ENCODE measurements at places on chromosomes 12 and 14.

- no peak for DNase-seq
Observed at GRCh38 chr12:94596596-94596995, 53.8 kb downstream of the TMCC3 start.

- DNase-seq = no peak
Observed at GRCh38 chr14:57865066-57865402, 858 bp downstream of the SLC35F4 start.

GRCh38 chr12:65596514-65597091 is 227.7 kb upstream of the HMGA2 start:
- DNase-seq = no peak

- DNase-seq = peak; percentile 47
Observed at GRCh38 chr12:65923228-65923627, 98.9 kb downstream of the HMGA2 start.

DNA sequence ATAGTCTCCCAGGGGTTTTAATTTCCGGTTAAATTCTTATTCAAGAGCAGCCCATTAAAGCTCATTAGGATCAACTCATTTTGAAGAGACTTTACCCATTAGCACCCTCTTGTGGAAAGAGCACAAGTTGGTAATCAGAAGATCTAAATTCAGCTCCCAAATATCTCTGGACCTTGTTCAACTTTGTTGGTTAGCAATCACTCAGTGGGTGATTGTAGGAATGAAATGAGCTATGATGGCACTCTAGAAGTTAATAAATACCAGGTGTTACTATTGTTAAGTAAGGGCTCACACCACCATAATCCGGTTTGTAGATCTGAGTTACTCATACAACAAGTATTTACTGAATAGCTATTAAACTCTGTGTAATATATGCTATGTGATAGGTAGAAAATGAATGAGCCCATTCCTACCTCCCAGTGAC is 42.9 kb downstream of the TRIP11 start:
- DNase-seq = peak; percentile 2

GRCh38 chr12:7907009-7907408 is 29.0 kb downstream of the SLC2A3 start:
- DNase-seq = no peak

GRCh38 chr14:68396461-68396860 is 396.4 kb downstream of the ZFP36L1 start:
- no peak for DNase-seq

DNA sequence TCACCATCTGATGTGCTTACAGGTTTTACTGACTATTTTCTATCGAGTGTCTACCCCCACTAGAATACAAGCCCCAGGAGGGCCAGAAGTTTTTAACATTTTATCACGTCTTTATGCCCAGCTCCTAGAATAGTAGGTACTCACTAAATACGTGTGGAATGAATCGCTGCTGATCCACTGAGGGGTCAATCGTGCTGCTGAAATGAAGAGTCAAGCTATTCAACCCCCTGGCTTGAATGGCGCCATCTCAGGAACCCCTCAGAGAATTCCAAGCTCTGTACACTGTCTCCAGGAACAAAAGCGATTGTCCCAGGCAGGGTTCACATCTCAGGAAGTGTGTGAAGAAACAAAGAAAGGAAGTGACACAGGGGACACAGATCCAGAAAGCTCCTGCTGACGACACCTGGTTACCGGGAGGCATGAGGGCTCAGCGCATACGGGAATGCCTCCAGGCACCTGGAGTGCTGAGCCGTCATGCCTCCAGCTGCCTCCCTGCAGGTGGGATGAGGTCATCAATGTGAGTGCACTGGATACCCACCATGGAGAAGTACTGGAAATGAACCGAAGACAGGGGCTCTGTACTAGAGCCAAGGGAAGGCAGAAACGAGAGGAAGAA is 45.6 kb downstream of the PITPNM2 start:
- DNase-seq = no peak

GRCh38 chr14:63833728-63834127 is 19.1 kb upstream of the SYNE2 start:
- DNase-seq = no peak

DNA sequence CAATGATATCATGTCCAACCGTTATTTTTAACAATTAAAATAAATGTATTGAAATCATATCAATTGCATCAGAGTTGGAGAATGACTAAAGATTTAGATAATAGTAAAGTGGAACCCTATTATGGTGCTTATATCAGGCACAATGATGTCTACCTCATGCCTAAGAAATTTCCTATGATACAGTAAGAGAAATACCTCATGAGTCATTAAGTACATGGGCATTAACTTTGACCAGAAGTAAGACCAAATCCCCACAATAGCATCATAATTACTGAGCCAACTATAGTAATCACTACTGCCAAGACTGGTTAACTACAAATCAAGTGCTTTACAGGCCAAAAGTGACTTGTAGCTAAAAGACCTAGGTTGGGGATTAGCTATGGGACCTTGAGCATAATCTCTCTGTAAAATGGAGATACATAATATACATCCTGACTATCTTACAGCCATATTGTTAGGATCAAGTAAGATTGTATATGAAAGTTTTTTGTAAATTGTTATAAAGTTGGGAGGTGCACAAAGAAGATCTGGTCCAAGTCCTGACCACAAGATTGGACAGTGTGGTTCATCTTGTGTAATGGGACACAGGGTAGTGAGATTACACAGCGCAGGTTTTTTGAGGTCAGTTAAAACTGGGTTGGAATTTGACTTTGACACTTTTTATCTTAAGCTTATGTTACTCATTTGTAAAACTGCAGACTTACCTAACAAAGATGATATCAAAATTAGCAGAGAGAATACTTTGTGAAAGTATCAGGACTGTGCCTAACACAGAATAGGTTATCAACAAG is 60.5 kb downstream of the ERGIC2 start:
- DNase-seq = no peak

DNA sequence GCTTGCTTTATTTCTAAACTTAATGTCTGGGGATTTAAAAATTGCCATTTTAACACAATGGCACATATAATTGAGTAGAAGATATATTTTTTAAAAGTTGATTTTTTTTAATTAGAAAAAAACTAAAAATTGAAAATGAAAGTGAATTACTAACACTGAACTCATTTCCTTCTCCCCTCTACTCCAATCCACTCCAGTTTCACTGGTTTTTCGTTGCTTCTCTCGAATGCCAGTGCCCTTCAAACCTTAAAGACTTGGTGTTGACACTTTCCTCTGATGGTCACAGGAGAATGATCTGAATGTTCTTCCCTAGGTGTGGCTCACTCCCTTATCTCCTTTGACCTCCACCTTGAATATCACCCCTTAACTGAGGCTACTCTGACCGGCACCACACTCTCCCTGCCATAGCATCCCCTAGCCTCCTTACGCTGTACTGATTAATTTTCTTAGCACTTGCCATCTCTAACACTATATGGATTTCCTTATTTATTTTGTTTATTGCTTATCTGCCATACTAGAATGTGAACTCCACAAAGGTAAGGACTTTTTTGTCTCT is 107.1 kb downstream of the LIN7A start:
- no peak for DNase-seq

DNA sequence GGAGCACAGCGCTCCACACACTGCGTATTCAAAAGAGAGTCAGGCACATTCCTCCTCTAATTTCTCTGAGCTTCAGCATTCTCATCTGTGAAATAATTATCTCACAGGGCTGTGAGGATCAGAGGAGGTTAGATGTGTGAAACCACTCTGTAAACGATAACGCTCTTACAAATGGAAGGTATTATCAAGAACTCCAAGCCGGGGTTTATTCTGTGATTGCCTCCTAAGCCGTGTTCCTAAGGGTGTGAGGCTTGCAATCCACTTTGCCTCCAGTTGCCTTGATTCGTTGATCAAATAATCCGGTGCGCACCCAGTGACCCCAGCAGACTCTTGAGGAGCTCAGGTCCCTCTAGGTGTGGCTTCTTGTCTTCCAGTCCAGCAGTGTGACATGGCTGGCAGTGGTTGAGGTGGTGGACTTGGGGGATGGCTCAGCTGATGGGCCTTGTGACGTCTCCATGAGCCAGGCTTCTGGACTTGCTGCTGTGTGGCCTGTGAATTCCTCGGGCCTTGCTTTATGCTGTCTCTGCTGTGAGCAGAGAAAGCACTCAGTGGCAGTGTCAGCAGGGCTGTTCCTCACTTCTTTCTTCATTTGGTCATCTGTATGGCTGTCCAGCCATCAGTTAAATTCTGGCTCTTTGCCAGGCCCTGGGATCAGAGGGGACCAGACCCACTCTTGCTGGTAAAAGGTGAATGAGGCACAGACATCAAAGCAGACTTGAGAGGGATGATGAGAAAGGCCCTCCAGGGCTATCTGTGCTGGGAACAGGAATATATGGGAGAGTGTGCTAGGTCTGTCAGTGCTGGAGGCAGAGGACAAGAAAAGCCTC is 71.0 kb downstream of the SLC25A47 start:
- no peak for DNase-seq

- DNase-seq = no peak
Observed at GRCh38 chr12:53944907-53945847, 6.5 kb downstream of the HOXC13 start.

- no peak for DNase-seq
Observed at GRCh38 chr12:95202691-95203486, 14.4 kb downstream of the FGD6 start.

GRCh38 chr14:100007254-100007653 is 58.0 kb upstream of the EVL start:
- DNase-seq = no peak

- DNase-seq = no peak
Observed at GRCh38 chr12:54049108-54049507, 4.5 kb upstream of the HOXC4 start.

- DNase-seq = no peak
Observed at GRCh38 chr12:113698510-113698858, 226.8 kb upstream of the LHX5 start.

DNA sequence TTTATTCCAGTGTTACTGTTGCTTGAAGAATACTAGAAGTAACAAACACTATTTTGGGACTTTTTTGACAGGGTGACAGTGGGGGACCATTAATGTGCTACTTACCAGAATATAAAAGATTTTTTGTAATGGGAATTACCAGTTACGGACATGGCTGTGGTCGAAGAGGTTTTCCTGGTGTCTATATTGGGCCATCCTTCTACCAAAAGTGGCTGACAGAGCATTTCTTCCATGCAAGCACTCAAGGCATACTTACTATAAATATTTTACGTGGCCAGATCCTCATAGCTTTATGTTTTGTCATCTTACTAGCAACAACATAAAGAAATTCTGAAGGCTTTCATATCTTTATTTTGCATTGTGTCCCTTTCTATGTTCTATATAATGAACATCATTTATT is 44.5 kb downstream of the TMPRSS12 start:
- DNase-seq = no peak

- DNase-seq = no peak
Observed at GRCh38 chr14:92121207-92121669, 268 bp downstream of the NDUFB1 start.

DNA sequence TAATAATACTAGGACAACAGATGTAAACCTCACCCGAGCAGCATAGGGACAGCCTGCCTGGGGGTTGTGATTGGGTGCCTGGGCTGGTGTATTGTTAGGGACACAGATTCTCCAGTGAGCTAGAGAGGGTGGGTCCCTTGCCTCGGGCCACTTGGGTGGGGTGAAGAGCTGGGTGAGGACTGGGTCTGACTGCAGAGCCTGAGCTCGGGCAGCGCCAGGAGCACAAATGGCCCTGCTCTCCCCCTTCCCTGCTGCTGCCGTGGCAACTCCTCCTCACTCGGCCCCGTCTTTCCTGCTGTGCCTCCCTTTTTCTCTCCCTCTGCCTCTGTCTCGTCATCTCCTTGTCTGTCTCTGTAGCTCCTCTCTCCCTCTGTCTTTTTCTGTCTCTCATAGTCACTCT is 115.4 kb downstream of the GLT1D1 start:
- no peak for DNase-seq

GRCh38 chr12:1281683-1282366 is 290.8 kb downstream of the ERC1 start:
- no peak for DNase-seq

GRCh38 chr14:94540031-94540794 is 21.0 kb upstream of the SERPINA4 start:
- DNase-seq = no peak

DNA sequence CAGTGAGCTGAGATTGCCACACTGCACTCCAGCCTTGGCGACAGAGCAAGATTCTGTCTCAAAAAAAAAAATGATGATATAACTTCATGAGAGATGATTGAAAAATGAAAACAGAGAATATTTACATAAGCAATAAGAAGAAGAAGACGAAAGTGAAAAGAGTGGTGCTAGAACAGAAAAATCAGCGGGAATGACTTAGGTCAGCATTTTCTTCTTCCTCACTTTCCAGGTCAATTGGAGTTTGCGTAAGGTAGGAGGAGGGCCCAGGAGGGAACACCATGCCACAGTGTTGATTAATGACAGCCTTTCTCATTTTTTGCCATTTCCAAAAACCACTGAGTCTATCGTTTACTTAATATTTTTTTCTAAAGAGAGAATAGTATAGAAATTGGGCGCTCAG is 200.0 kb downstream of the SLC15A4 start:
- no peak for DNase-seq

DNA sequence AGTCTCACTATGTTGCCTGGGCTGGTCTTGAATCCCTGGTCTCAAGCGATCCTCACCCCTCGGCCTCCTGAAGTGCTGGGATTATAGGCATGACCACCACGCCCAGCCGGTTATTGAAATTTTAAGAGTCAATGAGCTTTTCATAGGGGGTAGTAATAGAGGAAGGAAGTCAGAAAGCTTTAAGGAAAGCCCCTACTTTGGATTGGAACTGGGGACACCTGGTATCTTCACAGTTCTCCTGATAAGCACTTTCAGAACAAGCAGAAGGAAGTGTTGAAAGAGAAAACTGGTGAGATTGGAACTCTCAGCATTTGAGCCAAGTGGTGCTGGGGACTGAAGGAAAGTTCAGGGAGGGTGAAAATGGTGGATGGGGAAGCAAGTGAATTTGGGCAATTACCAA is 5.1 kb downstream of the SLC4A8 start:
- no peak for DNase-seq

GRCh38 chr12:131872154-131873051 is 22.0 kb upstream of the ULK1 start:
- peak; percentile 85 for DNase-seq

DNA sequence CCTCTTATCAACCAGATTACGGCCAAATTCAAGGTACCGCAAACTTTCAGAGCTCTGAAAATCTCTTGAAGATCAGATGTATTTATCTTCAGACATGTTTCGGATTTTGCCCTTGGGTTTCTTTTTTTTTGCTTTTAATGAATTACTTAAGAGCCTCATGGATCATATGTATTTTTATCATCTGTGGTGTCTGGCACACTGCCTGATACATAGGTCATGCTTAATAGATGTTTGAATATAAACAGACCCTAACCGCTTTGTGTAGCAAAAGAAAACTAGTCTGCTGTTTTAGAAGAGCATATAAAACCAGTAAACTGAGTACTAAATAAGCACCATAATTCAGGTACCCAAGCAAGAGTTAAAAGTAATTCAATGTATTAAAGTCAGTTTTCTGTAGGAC is 20.1 kb upstream of the TBK1 start:
- DNase-seq = no peak

GRCh38 chr14:68674538-68675232 is 118.2 kb downstream of the ZFP36L1 start:
- no peak for DNase-seq

DNA sequence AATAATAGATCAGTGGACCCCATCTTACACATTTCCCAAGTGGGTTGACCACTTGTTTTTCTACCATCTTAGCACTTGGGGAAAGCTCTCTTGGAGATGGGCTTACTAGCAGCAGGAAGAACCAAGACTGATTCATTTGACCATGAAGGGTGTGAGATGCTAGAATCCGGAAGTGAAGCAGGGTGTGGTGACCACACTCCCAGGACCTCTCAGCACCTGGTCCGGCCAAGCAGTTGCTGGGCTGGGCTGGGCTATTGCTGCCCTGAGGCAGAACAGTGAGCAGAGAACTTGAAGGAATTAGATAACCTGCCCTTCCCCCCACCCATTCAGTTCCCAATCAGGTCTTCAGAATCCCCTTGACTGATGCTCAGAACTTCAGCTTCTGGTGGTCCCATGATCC is 24.4 kb downstream of the ADCY6 start:
- DNase-seq = no peak
